ENCODE measurements at places on chromosomes 12 and 14.

- DNase-seq = no peak
Measured at GRCh38 chr12:16927259-16927658, 321.3 kb upstream of the LMO3 start.

GRCh38 chr14:39184628-39185255 lies 9.7 kb downstream of the PNN start:
- no peak for DNase-seq

GRCh38 chr14:56379956-56380355 lies 199.6 kb upstream of the TMEM260 start:
- no peak for DNase-seq

GRCh38 chr14:34453226-34453625 lies 8.8 kb downstream of the SPTSSA start:
- no peak for DNase-seq

GRCh38 chr12:42539696-42540095 lies 49.9 kb downstream of the PRICKLE1 start:
- no peak for DNase-seq
